Esophagus squamous epithelium (tissue), 5 donors: ENCODE measurements at places on chromosomes 6 and 20. TPM values are rescaled to one million over a fixed set of nuclear protein-coding genes. Genes with fewer than 3 reads are reported as not detected.

GJA10 gene
- not detected for total RNA-seq

LGSN gene
- total RNA-seq = not detected

SNAP25 gene
- 0.13 TPM for total RNA-seq

SLC17A3 gene
- not detected for total RNA-seq

TGIF2 gene
- 5.3 TPM for total RNA-seq

DNA sequence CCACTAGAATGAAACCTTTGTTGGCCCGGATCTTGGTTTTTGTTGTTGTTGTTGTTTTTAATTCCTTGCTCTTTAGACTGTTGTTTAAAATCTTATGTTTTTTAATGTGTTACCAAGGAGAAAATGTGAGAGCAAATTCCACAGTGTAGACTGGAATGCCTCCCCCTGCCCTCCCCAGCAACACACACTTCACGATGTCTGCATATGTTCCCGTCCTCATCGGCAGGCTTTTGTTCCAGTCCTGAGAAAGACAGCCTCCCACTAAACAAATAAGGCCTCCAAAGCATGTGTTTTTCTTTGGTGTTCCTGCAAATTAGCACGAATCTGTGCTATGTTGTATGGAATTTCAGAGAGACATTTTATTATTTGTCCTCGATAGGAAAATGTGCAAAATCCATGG lies 263.3 kb upstream of the QKI start:
- no peaks in the 10 kb centered on the region for H3K27me3 ChIP-seq
- DNase-seq = no peak
- H3K4me3 ChIP-seq = no peak overlapping the region
- H3K36me3 ChIP-seq = no peaks in the 10 kb centered on the region
- no peaks in the 10 kb centered on the region for H3K4me1 ChIP-seq

- no peak overlapping the region for H3K4me3 ChIP-seq
- peaks cover 8% of the 10 kb centered on the region for H3K4me1 ChIP-seq
- H3K27ac ChIP-seq = peak overlapping the region; percentile 99
- no peaks in the 10 kb centered on the region for H3K36me3 ChIP-seq
- no peak for DNase-seq
- no peaks in the 10 kb centered on the region for H3K27me3 ChIP-seq
These were observed 2.8 kb upstream of the ASF1A start for GRCh38 chr6:118890997-118891790.

DNA sequence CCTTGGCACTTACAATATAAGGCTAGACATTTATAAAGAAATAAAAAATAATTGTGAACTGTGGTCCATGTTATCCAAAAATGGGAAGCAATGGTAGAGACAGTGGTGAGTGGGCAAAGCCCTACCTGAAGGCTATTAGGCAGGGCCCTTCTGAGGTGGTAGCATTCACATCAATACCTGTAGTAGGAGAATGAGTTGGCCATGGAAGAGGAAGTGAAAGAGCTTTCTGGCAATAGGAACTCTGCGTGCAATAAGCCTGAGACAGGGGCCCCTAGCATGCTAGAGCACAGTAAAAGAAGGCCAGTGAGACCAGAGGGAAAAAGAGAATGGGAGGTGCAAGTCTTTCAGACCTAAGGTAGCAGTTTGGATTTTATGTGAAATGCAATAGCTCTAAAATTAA lies 754.5 kb downstream of the PTPRT start:
- H3K36me3 ChIP-seq = no peaks in the 10 kb centered on the region
- no peak for DNase-seq
- H3K4me1 ChIP-seq = no peaks in the 10 kb centered on the region
- H3K4me3 ChIP-seq = no peak overlapping the region
- H3K27ac ChIP-seq = no peak overlapping the region

- DNase-seq = no peak
- no peaks in the 10 kb centered on the region for H3K4me1 ChIP-seq
- H3K4me3 ChIP-seq = no peak overlapping the region
- no peaks in the 10 kb centered on the region for H3K27me3 ChIP-seq
- no peak overlapping the region for H3K27ac ChIP-seq
These were observed 69.5 kb upstream of the LGSN start for GRCh38 chr6:63389191-63389844.

DNA sequence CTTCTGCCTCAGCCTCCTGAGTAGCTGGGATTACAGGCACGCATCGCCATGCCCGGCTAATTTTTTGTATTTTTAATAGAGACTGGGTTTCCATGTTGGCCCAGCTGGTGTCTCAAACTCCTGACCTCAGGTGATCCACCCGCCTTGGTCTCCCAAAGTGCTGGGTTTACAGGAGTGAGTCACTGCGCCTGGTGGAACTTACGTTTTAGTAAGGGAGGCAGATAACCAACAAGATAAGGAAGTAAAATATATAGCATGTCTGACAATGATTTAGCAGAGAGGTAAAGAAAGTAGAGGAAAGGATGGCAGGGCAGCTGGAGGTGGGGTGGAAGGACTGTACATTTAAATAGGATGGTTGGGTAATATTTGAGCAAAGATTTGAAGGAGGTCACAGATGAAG lies 12.8 kb upstream of the MYMX start:
- no peak for DNase-seq
- H3K4me1 ChIP-seq = peaks cover 20% of the 10 kb centered on the region
- no peaks in the 10 kb centered on the region for H3K36me3 ChIP-seq
- H3K4me3 ChIP-seq = no peak overlapping the region

GRCh38 chr6:167766986-167767714 lies 59.6 kb upstream of the AFDN start:
- no peak overlapping the region for H3K27ac ChIP-seq
- no peaks in the 10 kb centered on the region for H3K36me3 ChIP-seq
- no peaks in the 10 kb centered on the region for H3K27me3 ChIP-seq
- H3K4me3 ChIP-seq = no peak overlapping the region
- H3K4me1 ChIP-seq = no peaks in the 10 kb centered on the region
- DNase-seq = no peak

GRCh38 chr6:101090281-101090680 lies 209.2 kb upstream of the ASCC3 start:
- no peaks in the 10 kb centered on the region for H3K36me3 ChIP-seq
- H3K27me3 ChIP-seq = no peaks in the 10 kb centered on the region
- H3K4me3 ChIP-seq = no peak overlapping the region
- no peak for DNase-seq

GRCh38 chr20:761418-762381 lies 6.6 kb downstream of the SLC52A3 start:
- no peak overlapping the region for H3K27ac ChIP-seq
- H3K27me3 ChIP-seq = no peaks in the 10 kb centered on the region
- no peaks in the 10 kb centered on the region for H3K36me3 ChIP-seq
- no peak overlapping the region for H3K4me3 ChIP-seq
- DNase-seq = no peak

DNA sequence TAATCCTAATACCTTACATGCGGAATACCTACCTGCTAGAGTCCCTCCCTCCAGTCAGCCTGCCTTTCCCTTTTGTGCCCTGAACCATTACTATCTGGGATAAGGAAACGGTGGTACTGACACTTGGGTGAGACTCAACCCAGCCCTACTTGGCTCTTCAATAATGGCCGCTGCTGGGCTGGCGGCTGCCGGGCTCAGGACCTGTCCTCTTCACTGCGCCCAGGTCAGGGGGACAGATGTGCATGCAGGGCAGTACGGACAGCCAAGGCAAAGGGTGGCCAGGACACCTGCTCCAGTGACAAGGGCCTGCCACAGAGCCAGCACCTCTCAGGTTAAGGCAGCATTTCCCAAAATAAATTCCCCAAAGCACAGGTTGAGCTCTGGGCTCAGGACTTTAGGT lies 29.9 kb downstream of the UBE2V1 start:
- H3K36me3 ChIP-seq = no peaks in the 10 kb centered on the region
- H3K4me1 ChIP-seq = peaks cover 32% of the 10 kb centered on the region
- no peak for DNase-seq
- no peak overlapping the region for H3K4me3 ChIP-seq

GRCh38 chr6:111842891-111843290 lies 30.4 kb downstream of the FYN start:
- H3K4me1 ChIP-seq = peaks cover 35% of the 10 kb centered on the region
- H3K27me3 ChIP-seq = no peaks in the 10 kb centered on the region
- no peak overlapping the region for H3K4me3 ChIP-seq
- no peak for DNase-seq
- H3K36me3 ChIP-seq = no peaks in the 10 kb centered on the region

DNA sequence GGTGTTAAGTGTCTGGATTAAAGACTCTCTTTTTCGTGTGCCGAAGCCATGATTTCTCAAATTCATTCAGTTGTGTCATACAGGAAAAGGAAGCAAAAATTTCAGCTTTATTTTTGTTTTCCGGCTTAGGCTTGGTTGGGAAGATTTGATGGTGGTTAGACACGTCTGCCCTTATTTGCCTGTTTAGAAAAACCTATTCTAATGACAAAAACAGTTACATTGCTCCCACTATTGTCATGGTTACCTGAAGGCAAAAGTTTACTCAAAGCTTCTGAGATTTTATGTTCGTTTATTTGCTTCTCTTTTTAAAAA lies 982 bp downstream of the DNAJC5 start:
- no peak for DNase-seq
- H3K36me3 ChIP-seq = peaks cover 8% of the 10 kb centered on the region
- peak overlapping the region; percentile 94 for H3K27ac ChIP-seq
- peak overlapping the region; percentile 65 for H3K4me3 ChIP-seq
- no peaks in the 10 kb centered on the region for H3K27me3 ChIP-seq

DNA sequence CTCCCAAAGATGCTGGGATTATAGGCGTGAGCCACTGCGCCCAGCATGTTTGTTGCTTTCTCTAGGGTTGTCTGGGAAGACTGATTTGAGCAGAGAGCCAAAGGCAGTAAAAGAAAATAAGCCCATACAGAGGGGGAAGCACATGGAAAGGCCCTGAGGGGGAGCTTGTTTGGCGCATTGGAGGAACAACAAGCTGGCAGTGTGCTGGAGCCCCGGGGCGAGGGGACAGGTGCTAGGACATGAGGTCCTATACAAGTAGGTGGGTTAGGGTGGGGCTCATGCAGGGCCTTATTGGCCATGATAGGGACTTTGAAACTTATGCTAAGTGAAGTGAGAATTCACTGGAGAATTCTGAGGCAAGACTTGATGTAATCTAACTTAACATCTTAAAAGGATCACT lies 35.3 kb downstream of the CD109 start:
- H3K36me3 ChIP-seq = no peaks in the 10 kb centered on the region
- no peaks in the 10 kb centered on the region for H3K27me3 ChIP-seq
- H3K27ac ChIP-seq = no peak overlapping the region
- H3K4me3 ChIP-seq = no peak overlapping the region
- DNase-seq = no peak
- H3K4me1 ChIP-seq = no peaks in the 10 kb centered on the region

- H3K27me3 ChIP-seq = no peaks in the 10 kb centered on the region
- DNase-seq = no peak
- peaks cover 13% of the 10 kb centered on the region for H3K4me1 ChIP-seq
- no peaks in the 10 kb centered on the region for H3K36me3 ChIP-seq
These were observed 6.0 kb downstream of the PPIL6 start for GRCh38 chr6:109434456-109434855.

DNA sequence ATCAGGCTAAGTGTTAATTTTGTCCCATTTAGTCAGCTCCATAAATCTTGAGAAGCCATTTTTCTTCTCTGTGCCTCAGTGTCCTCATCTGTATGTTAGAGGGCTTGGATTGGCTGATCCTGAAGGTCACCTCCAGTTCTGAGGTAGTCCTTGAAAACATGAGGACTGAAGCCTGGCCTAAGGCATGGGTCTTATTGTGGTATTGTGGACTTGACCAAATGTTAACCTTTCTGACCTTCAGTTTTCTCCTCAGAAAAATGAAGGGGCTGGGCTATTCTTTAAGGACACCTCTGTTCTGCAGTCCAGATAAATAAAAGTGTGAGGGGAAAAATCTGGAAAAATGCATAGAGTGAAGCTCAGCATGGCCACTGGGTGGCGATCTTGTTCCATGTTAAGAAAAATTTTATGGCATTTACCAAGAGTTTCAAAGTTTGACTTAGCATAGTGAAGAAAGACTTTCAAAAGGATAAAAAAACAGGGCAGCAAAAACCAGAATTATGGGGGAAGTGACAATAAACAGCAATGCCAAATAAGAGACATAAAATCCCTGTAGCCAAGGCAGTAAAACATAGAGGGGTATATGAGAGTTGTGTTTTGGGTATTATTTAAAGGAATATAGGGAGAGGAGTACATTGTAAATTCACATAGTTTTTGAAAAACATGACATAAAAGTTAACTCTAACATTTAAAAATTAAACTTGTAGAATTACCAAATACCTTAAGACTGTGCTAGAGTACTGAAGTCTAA lies 13.2 kb upstream of the TFB1M start:
- H3K36me3 ChIP-seq = no peaks in the 10 kb centered on the region
- no peak overlapping the region for H3K27ac ChIP-seq
- H3K27me3 ChIP-seq = no peaks in the 10 kb centered on the region
- no peak for DNase-seq
- no peaks in the 10 kb centered on the region for H3K4me1 ChIP-seq
